Liver (tissue), 10 donors: ENCODE measurements at places on chromosomes 13 and 19.
A peak's percentile ranks its signal among the peaks of the same experiment; 100 is the strongest.

DNA sequence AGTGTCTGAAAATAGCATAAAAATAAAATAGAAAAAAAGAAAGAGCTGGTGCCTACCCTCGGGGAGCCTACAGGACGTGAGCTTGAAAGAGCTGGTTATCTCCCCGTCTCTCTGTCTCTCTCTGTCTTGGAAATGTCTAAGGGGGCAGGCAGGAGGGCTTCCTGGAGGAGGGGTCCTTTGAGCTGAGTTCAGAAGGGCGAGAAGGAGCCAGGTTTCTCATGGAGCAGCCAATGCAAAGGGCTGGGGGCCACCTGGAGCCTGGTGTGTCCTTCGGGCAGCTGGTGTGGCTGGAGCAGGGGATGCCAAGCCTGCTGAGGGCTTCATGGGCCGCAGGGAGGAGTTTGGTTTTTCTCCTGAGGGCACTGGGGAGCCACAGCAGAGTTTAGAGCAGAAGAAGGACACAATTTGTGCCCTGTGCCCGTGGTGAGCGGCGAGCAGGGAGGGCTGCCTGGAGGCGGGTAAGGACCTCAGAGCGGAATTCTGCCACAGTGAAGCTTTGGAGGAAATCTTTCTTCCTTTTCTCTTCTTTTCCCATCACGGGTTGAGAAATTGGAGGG lies 38.7 kb downstream of the EFNA2 start:
- no peak for DNase-seq

GRCh38 chr19:49340069-49340864 lies 5.1 kb downstream of the CD37 start:
- peak; percentile 79 for DNase-seq

- no peak for DNase-seq
Measured at GRCh38 chr13:108496362-108497210, 132.8 kb upstream of the MYO16 start.

GRCh38 chr13:21613791-21614190 lies 9.8 kb upstream of the MICU2 start:
- no peak for DNase-seq

DNA sequence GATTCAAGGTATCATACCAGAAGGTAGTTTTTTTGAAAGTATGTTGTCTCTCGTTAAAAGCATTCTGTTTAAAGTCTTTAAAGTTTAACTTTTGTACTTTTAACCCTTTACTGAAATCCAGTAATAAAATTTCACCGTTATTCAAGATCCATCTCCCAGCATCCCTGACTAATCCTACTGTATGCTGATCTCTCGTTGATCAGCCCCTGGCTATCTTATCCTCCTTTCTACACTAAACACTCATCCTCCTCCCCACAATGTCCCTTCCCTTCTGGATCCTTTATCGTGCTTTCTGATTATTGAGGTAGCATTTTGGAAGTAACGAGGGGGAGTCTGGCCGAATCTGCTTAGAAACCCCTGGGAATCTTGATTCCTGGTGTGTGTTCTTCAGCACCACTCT lies 1.3 kb downstream of the TPP2 start:
- DNase-seq, result no peak

- no peak for DNase-seq
Measured at GRCh38 chr19:41205995-41206394, 13.0 kb downstream of the CYP2S1 start.

DNA sequence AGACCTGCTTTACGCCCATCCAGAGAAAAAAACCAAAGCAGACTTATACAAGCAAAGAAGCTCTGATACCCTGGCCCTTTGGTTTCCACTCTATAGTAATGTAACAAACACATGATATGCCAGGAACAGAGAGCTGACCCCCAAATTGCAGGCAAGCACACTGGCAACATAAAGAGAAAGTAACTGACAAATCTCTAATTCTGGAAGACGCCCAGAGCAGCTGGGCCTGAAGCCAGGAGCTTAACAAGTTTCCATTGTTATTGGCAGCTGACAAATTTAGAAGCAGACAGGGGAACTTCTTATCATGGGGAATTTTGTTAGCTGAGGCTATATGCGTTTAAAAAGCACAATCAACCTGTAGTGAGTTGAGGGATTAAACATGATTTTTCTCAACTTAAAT lies 158.0 kb downstream of the DLEU7 start:
- no peak for DNase-seq

DNA sequence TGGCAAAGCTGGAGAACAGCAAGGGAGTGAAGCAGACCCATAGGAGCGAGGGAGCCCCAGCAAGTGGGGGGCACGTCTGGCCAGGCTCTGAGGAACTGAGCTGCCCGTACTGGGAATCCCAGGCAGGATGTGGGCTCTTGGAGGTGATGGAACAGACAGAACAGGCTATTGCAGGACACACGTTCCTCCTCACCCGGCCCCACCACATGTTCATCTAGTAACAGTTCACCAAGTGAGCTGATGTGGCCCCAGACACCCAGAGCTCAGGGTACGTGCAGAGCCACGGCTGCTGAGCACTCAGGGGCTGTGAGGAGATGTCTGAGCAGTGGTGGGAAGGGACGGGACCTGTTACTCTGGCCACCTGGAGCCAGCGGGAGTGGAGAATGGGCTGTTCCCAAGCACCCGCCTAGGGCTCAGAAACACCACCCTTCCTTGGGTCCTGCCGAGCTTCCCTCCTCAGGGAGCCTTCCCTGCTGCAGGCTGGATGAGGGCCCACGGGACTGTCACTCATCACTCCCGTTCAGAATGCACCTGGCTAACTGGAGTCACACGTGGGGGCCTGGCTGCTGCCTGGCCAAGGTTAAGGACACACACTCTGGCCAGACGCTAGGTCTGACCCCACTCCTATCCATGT lies 18.4 kb downstream of the ELL start:
- DNase-seq, result no peak

GRCh38 chr19:29563486-29564101 lies 37.8 kb downstream of the VSTM2B start:
- DNase-seq, result no peak

DNA sequence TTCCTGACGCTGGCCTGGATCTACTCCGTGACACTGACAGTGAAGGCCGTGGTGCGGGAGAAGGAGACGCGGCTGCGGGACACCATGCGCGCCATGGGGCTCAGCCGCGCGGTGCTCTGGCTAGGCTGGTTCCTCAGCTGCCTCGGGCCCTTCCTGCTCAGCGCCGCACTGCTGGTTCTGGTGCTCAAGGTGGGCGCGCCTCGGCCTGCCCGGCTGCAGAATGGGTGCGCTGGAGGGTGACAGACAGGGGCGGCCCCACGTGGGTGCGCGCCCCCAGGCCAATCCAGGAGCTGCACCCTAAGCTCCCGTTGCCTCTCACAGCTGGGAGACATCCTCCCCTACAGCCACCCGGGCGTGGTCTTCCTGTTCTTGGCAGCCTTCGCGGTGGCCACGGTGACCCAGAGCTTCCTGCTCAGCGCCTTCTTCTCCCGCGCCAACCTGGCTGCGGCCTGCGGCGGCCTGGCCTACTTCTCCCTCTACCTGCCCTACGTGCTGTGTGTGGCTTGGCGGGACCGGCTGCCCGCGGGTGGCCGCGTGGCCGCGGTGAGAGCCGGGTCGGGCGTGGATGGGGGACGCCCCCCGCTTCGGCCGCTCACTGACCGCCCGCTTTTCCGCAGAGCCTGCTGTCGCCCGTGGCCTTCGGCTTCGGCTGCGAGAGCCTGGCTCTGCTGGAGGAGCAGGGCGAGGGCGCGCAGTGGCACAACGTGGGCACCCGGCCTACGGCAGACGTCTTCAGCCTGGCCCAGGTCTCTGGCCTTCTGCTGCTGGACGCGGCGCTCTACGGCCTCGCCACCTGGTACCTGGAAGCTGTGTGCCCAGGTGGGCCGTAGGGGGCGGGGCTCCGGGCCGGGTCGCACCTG lies 7.2 kb downstream of the ABCA7 start:
- no peak for DNase-seq

GRCh38 chr13:75146436-75146835 lies 335.5 kb downstream of the TBC1D4 start:
- DNase-seq, result no peak

DNA sequence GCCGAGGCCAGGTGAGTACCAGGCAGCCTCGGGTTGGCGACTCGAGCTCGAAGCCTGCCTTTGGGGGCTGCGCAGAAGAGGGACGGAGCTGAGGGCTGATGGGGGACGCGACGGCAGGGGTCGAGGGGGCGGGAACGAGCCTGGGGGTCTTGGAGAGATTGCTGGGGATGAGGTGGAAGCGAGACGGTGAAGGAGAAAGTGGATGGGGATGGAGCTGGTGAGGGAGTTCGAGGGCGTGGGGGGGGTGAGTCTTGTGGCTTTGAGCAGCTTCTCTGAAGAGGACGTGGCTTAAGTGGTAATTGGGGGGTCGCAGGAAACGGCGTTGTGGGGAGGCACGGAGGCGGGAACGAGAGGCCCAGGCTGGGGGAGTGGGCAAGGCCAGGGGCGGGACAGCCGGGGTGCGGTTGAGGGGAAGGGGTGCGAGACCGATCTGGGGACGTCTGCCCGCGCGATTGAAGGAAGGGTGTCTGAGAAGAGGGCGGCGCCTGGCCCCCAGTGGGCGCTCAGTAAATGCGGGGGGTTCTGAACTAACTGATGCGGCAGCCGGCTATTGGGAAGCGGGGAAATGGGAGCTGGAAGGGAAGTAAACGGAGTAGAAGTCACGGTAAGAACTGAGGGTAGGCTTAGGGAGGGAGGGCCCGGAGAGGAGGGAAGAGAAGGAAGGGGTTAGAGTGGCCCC lies 426 bp downstream of the MYO9B start:
- DNase-seq, result peak; percentile 47

DNA sequence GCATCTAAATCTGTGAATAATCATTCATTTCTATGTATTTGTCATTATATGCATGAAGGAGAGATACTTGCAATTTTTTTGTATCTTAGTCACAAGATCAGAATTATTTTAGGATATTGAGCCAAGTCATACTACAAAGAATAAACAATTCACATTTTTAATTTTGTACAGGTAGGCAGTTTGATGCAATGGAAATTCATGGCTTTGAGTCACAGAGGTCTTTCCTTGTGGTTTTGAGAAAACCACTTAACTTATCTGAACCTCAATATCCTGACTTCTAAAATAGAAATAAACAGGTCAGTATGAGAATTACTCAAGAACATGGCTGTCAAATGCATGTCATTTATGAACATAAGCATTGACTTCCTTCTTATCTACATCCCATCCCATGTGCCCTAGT lies 221.4 kb upstream of the SLC10A2 start:
- DNase-seq, result no peak

DNA sequence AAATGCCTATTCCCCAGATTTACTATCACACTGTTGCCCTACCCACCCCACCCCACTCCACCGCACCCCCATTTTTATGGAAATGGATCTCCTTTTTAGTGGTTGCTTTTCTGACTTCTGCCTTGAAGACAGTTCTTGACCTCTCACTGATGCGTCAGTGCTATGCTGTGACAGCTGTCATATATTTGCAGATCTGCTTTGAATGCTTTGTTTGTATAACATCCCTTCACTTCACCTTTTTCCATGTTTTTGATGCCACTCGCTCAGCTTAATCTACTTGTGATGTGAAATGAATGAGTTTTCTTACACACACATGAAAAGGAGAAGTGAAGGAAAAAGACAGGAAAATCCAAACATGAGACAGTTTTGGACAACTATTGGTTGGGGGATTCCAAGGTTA lies 731.0 kb downstream of the SLITRK6 start:
- no peak for DNase-seq

DNA sequence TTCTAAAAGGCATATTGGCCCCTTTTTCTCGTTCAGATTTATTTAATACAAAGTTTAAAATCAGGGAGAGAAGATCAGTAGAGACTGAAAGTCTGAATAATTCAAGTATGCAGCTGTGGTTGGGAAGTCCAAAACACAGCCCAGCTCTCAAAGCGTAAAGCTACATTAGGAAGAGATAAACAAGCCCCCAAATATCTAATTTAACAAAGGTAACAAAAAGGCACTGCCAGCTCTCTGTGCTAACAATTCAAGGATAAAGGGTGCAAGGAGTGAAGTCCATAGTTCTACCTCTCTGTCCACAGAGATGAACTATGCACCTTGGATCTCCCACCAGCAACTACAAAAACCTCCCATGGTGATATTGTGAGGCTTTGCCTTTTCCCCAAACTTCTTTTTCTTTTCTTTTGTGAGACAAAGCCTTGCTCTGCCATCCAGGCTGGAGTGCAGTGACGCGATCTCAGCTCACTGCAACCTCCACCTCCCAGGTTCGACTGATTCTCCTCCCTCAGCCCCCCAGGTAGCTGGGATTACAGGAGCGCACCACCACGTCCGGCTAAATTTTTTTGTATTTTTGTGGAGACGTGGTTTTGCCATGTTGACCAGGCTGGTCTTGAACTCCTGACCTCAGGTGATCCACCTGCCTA lies 104.4 kb downstream of the LHFPL6 start:
- DNase-seq, result no peak

DNA sequence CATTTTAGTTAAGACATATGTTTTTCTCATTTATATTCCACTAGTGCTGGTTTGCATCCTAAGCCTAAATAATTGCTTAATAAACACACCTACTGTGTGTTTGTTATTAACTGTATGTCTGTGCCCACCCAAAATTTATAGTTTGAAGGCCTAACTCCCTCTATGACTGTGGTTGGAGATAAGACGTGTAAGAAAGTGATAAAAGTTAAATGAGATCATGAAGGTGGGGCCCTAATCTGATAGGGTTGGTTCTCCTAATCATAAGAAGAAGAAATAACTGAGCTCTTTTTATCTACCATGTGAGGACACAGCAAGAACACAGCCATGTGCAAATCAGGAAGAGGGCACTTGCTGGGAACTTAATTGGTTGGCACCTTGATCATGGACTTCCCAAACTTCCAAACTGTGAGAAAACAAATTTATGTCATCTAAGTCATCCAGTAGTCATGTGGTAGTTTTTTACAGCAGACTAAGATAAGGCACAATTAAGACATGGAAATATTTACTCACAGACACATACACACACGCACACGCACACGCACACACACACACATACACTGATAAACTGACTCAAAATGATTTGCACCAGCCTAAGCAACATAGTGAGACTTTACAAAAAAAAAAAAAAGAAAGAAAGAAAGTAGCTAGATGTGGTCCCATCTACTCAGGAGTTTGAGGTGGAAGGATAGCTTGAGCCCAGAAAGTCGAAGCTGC lies 662.1 kb downstream of the PCDH9 start:
- no peak for DNase-seq

DNA sequence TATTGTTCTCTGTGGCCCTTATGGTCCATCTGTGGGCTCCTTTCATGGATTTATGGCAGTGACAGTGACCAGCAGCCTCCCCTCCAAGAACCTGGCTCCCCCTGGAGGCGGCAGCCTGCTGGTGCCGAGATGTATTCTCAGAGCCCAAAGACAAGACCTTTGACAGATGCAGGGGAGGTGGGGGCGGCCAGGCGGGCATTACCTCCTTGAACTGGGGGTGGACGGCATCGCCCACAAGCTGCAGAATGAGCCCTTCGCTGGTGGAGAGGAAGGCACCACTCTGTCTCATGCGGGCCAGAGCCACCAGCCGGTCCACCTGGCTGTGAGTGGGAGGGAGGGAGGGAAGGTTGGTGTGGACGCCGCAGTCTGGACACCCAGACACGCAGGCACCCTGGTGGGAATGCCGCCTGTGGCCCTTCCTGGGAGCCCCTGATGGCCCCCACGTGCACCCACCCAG lies 6.6 kb downstream of the ISOC2 start:
- DNase-seq, result peak; percentile 65

GRCh38 chr13:41413872-41414271 lies 43.5 kb upstream of the RGCC start:
- DNase-seq, result no peak

GRCh38 chr13:71609271-71609670 lies 257.7 kb downstream of the DACH1 start:
- no peak for DNase-seq
